ENCODE measurements at places on chromosomes 3 and 15. TPM values are rescaled to one million over a fixed set of nuclear protein-coding genes. Genes with fewer than 3 reads are reported as not detected.
A peak's percentile ranks its signal among the peaks of the same experiment; 100 is the strongest.

GRCh38 chr15:79640206-79640605, 208.1 kb downstream of the MINAR1 start:
- DNase-seq: peak; percentile 84
- H3K36me3 ChIP-seq: no peaks in the 10 kb centered on the region
- no peaks in the 10 kb centered on the region for H3K27me3 ChIP-seq
- peak overlapping the region; percentile 12 for H3K27ac ChIP-seq
- H3K4me3 ChIP-seq: no peak overlapping the region

DNA sequence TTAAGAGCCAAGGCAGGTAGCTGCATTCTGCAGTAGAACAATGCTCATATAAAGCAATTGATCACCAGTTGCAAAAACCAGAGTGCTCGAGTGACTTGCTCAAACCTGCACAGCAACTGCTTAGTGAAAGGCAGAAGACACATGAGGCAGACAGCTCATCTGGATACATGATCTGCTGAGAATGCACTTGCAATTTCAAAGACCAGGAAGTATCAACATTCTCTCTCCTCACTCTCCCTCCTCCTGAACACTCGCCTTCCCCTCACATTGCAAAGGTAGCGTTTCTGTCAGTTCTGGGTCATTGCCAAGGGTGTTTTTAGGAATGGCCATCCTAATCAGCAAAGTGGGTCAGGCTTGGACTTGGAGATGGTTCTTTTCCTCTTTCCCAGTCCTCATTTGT, 61.0 kb downstream of the BFSP2 start:
- H3K27ac ChIP-seq: no peak overlapping the region
- no peaks in the 10 kb centered on the region for H3K36me3 ChIP-seq
- H3K4me1 ChIP-seq: no peaks in the 10 kb centered on the region
- peaks cover 2% of the 10 kb centered on the region for H3K27me3 ChIP-seq
- DNase-seq: peak; percentile 11

GRCh38 chr3:6516143-6516542, 344.8 kb upstream of the GRM7 start:
- DNase-seq: no peak
- H3K4me1 ChIP-seq: no peaks in the 10 kb centered on the region
- H3K27me3 ChIP-seq: no peaks in the 10 kb centered on the region
- H3K27ac ChIP-seq: no peak overlapping the region
- no peaks in the 10 kb centered on the region for H3K36me3 ChIP-seq
- no peak overlapping the region for H3K4me3 ChIP-seq

ACTC1 gene
- 0.83 TPM for total RNA-seq

WDR73 gene
- 25.5 TPM for total RNA-seq
